ENCODE measurements at places on chromosomes 7 and 10.

DNA sequence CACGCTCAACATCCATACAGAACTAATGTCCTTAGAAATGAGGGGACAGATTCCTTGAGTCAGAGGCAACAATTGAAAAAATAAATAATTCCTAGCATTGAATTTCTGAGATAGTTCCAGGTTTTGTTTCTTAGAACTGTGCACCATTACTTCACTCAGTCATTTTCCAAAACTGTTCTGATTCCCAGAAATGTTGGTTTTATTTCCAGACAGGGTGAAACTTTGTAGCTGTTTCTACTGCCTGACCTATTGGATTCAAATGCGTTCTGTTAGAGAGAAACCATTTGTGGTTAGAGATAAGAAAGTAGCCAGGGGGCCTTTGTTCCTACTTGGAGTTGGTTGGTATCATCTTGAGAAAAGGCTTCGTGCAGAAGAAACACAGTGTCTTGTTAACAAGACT lies 8.1 kb upstream of the DEPP1 start:
- DNase-seq = no peak

GRCh38 chr10:21514818-21515351 lies 10.6 kb downstream of the SKIDA1 start:
- no peak for DNase-seq

GRCh38 chr10:69710008-69710888 lies 80.2 kb downstream of the FAM241B start:
- DNase-seq = no peak

DNA sequence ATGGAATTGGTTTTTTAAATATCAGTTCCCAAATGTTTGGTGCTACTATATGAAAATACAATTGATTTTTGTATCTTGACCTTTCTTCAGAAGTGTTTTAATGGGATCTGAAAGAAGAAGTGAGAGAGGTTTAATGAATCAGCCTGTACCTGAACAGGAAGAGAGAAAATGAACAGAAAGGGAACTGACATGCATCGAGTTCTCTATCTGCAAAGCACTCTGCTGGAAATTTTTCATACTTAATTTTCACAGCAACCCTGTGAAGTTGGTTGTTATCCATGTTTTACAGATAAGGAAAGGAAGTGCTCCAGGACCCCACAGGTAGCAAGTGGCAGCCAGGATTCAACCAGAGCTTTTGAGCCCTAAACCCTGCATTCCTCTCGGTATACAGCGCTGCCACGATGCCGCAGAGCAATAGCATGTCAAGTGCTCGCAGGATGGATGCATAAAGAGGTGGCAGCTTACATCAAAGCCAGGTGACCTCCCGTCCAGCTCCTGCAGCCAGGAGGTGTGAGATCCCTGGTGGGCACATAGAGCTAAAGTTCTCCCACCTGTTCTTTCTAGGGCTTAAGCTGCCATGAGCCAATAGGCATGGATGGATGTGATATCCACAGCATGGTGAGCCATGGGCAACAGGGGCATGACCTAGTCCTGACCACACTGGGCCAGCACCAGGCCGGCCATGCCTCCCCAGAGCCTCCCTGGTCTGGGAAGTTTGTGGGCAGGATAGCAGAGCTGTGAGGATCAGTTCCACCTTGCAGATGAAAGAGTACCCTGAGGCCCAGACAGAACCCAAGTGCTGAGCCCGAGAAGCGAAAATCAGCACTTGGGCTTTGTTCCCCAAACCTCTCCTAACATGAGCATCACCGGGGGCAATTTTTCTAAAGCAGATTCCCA lies 57.2 kb downstream of the CALML3 start:
- no peak for DNase-seq

DNA sequence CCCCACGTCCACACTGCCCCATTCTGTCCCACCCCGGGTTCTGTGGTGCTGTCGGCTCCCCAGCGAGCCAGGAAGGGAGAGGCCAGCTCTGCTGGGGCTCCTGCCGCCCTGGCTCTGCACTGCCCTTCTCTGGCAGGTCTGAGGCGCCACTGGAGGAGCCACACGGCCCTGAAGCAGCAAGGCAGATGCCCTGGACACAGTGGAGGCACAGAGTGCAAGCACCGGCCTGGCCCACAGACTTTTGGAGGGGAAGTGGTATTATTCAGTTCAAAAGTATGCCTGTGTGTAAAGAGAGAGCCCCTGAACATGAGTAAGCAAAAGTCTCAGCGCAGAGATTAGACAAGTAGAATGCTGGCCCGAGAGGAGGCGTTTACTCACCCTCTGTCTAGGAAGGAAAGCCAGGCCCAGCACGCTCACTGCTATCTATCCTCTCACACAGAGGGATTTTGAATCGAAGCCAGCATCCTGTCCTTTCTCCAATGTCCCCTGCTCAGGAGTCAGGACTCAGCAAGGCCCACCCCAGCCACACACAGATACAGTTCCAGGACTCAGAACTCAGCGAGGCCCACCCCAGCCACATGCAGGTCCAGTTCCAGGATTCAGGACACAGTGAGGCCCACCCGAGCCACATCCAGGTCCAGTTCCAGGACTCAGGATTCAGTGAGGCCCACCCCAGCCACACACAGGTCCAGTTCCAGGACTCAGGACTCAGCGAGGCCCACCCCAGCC lies 115.0 kb downstream of the EGFR start:
- DNase-seq = no peak

All from NCI-H1436 (cell line).